ENCODE measurements at places on chromosomes 2 and 18.

- no peak for DNase-seq
Observed at GRCh38 chr2:220842901-220843665, 729.0 kb downstream of the EPHA4 start.

- no peak for DNase-seq
Observed at GRCh38 chr18:56284319-56284718, 354.1 kb downstream of the TXNL1 start.

- no peak for DNase-seq
Observed at GRCh38 chr2:222942561-222942960, 81.7 kb downstream of the ACSL3 start.

DNA sequence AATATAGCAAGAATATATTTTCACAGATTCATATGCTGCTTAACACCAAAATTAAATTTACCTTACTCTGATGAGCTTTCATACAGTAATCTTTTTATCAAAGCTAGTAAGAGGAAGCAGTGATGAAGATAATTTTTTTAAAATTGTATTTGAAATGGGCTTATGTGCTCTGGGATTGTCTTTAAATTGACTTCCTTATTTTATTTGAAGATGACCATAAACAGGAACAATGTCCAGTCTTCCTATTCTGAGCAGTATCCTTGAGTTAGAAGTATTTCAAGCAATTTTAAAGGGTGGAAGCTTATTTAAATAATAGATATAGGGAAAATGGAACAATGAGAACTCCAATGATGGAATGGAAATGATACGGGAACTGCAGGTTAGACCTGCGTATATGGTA, 211.6 kb downstream of the MCFD2 start:
- DNase-seq: no peak

DNA sequence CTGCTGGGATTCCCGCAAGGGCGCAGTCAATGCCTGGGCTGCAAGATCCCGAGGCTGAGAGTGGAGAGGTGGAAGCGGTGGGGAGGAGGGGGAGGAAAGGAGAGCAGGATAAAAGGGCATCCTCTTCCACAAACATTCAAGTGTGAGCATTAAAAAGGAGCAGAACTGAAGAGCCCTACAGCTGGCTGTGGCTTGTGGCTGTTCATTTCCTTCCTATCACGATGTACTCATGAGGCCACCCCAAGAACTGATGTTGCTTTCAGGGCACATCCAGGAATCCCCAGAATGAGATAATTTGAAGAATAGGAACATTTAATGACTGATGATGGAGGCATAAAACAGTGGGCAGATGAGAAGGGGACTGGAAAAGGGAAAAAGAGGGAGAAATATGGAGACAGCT, 230.8 kb upstream of the SMIM21 start:
- DNase-seq: no peak

- DNase-seq: no peak
Observed at GRCh38 chr2:48235076-48235475, 294.9 kb upstream of the STON1 start.

GRCh38 chr2:80454628-80455027, 150.1 kb upstream of the LRRTM1 start:
- DNase-seq: no peak

GRCh38 chr2:4653991-4654390, 950.6 kb downstream of the DCDC2C start:
- DNase-seq: no peak

- DNase-seq: no peak
Observed at GRCh38 chr18:62883937-62884735, 168.8 kb downstream of the PHLPP1 start.

DNA sequence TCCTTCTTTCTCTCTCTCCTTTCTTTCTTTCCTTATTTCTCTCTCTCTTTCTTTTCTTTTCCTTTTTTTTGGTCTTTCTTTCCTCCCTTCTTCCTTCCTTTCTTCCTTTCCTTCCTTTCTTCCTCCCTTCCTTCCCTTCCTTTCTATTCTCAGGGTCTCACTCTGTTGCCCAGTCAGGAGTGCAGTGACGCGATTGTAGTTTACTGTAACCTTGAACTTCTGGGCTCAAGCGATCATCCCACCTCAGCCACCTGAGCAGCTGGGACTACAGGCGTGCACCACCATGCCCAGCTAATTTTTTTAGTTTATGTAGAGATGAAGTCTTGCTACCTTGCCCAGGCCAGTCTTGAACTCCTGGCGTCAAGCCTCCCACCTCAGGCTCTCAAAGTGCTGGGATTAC, 83.8 kb upstream of the PPM1B start:
- no peak for DNase-seq

DNA sequence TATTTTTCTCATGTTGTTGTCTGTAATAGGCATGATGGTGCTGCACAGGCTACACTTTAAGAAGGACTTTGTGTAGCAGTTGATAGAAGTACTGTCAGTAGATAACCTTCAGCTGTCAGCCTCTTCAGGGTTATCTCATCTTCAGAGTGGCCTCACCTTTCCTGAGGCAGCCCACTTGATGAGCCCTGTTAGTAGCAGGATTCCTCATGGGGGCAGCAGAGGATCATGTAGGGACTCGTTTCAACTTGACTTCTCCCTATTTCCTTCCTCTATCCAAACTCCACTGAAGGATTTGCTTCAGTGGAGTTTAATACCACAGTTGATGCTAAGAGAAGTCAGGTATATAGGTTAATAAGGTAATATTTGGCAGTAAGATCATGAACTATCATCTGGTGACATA, 530.3 kb upstream of the FSIP2 start:
- DNase-seq: no peak

- no peak for DNase-seq
Observed at GRCh38 chr2:74146929-74147726, 584 bp downstream of the BOLA3 start.

DNA sequence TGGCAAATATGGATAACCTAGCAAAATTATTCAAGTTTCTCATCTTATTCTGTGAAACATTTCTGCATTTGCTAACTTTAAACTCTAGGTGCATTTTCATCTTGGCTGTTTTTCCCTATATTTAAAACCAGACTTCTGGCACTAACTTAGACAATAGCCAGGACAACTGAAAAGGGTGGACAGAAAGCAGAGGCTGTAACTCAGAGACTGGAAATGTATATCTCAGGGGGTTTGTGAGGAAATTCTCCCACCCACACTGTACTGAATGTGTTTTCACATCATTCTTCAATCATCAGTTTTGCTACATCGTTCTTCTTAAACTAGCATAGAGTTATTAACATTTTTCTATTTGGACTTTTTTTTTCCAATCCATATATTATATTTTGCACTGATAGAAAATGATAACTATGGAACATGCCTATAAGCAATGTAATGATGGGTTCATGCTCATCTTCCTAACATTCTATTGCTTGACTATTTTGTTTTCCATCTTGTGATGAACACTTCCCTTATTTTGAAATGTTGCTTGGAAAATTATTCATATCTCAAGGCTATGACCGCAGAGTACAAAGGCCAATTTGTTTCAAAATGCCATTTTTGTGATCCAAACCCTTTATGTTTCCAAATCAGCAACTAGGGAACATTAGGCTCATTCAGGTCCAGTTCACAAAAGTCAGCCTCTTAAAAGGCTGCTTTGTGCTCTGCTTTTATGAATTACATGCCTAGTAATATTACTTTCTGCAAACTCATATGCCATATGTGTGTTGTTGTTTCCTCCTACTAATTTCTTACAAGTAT, 125.8 kb upstream of the CDH19 start:
- no peak for DNase-seq

DNA sequence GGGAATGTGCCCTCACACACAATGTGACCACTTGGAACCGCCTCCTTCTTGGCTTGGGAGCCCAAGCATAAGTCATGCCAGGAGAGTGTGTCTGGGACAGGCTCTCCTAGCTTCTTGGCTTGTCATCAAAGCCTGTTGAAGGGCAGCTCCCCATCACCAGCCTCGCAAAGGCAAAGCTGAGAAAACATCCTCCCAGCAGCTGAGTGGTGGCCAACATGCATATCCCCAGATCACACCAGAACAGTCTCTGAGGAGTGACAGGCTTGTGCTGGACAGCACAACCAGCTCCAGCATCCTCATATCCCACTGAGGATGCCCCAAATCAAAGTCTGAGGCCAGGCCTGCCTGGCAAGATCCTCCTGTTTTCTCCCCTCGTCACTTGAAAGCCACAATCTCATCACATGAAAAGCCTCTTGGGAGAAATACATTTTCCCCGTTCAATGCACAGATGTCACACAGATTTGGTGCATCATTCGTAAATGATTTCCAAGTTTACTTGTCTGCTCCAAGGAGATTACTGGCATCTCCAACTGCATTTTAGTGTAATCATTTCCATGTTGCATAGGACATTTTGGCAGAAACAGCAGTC, 269.3 kb downstream of the TTC32 start:
- no peak for DNase-seq

DNA sequence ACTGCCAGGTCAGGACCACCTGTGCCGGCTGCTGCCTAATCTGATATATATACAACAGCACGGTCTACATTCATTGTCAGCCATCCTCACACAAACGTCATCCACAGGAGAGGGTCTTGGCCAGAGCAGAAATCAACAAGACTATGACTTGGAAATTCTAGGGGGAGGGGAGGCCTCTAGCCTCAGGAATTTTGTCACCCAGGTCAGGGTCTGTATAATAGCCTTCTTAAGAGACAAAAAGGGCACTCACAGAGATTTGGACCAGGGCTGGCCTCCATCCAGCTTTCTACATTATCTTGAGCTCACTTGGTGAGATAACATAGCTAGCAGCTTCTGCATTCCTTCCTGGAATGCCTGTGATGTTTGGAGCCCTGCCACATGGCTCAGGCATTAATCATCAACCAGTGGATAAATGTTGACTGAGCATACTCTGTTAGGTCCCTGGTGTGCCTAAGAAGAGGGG, 50.4 kb upstream of the CTIF start:
- no peak for DNase-seq

- DNase-seq: no peak
Observed at GRCh38 chr2:41413813-41414485, 633.9 kb upstream of the PKDCC start.

GRCh38 chr2:38128653-38129052, 52.7 kb upstream of the CYP1B1 start:
- peak; percentile 22 for DNase-seq

All from germinal center (tissue), 1 donor.